CD4-positive, alpha-beta memory T cell (primary cell): ENCODE measurements at places on chromosomes 3 and 15. TPM values are rescaled to one million over a fixed set of nuclear protein-coding genes. Genes with fewer than 3 reads are reported as not detected.

DNA sequence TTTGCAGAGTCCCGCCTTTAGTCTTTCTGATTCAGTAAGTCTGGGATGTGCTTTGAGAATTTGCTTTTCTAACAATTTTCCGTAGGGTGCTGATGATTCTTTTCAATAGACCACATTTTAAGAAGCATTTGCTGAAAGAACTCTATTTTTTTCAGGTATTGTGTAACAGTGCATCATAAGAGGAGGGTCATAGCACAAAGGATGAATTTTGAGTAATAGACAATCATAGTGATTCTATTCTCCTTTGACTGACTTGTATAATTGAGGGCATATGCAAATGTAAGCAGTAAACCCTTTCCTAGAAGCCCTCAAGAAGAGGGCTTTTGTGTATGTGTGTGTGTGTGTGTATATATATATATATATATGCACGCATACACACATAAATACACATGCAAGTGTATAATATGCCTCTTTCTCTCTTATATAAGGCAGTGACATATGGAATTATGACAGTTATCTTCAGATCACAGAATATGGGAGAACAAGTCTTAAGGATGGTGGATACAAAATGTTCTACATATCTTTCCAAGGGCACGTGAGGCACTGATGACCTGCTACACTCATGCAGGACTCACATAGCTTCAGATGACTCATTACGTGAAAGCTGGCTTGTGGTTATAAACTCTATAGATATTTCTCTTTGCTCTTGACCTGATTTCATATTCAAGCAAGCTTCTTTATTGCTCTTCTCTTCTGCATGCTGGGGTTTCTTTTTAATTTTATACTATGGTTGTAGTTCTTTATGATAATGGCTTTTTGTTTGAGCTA, 6.5 kb upstream of the PLSCR1 start:
- no peak for DNase-seq

- no peak for DNase-seq
Measured at GRCh38 chr3:144350125-144350524, 378.5 kb downstream of the DIPK2A start.

- no peak for DNase-seq
Measured at GRCh38 chr3:157335233-157336076, 101.2 kb upstream of the PTX3 start.

DNA sequence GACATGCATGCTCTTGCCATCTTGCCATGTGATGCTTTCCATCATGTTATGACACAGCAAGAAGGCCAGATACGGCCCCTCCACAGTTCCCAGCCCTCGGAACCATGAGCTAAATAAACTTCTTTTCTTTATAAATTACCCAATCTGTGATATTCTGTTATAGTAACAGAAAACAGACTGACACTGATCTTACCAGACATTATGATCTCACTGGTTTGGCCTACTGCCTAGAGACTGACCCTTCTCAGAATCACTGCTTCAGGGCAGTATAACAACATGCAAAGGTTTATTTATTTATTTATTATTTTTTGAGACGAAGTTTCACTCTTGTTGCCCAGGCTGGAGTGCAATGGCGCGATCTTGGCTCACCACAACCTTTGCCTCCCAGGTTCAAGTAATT, 14.0 kb downstream of the ZNF619 start:
- DNase-seq = no peak

DNA sequence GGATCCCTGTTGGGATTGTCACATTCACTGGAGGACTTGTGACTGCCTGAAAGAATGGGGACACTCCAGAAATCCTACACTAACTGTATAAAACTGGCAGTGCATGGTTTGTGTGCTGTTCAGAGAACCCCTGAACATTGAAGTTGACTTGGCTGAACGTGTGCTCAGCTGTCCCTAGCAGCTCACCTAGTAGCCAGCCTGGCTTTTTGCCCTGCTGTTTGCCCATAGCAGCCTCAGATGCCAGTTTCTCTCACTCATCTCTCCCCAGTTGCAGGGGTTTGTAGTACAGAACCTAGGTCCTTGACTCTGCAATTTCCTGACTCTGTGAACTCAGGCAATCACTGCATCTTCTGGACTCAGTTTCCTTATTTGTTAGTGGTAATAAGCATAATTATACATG, 63.0 kb downstream of the KCNAB1 start:
- no peak for DNase-seq

GRCh38 chr3:86990012-86990733, 776 bp downstream of the VGLL3 start:
- no peak for DNase-seq

GRCh38 chr15:80550908-80551260, 144.2 kb upstream of the ABHD17C start:
- DNase-seq = no peak

The FAM240A gene
- total RNA-seq = not detected

The EDEM1 gene
- 153 TPM for total RNA-seq

The LHFPL4 gene
- not detected for total RNA-seq
